ENCODE measurements at places on chromosomes 3 and 15.

- DNase-seq, result no peak
Observed at GRCh38 chr3:124092811-124093210, 100.9 kb upstream of the ROPN1 start.

- DNase-seq, result no peak
Observed at GRCh38 chr15:36671017-36671416, 91.6 kb downstream of the CDIN1 start.

DNA sequence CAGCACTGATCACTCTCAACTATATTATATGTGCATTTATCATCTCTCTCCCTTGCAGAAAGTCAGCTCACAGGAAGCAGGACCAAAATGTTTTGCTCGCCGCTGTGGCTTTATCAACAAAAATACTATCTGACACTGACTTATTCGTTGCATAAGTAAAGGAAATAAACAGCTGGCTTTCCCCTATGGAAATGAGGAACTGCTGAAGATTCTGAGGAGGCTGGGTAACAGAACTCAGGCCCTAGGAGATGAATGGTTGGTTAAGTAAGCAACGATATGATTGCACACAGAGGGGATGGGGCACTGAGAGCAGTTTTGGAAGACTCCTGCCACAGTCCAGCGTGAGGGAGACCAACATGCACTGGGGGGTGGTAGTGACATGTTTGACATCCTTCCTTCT, 181.1 kb downstream of the STT3B start:
- DNase-seq, result no peak

DNA sequence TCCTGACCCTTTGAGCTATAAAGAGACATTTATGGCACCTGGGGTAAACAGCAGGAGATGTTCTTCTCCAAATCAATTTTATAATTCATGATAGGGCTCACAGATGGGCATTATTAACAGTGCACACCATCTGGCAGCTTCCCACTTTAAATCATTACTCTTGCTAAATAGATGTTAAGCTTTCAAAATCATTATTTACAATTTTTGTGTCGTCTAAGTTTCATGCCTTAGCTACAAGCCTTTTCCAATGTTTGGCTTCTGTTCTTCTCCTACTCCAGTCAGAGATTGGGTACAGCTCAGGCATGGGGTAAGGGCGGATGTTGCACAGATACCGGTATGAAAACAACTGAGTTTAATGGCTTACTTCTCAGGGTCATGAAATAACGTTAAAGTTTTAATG, 120.9 kb upstream of the PFN2 start:
- DNase-seq, result no peak

- no peak for DNase-seq
Observed at GRCh38 chr3:162718697-162719096, 1222.1 kb downstream of the OTOL1 start.

DNA sequence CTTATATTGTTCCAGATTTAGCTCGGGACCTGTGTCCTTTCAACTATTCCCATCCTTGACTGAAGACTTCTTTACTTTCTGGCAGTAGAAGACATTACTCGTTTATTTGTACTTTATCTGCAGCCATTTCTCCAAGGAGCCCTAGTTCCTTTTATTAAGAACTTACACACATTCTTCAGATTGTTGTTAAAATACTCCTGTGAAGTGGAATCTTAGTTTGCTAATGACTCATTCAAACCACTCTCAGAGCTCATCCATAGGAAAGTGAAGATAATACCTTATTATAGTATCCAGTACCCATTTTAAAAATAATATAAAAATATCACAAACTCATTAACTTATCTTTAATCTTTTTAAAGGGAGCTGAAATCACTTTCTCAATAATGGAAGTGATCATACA, 63.5 kb downstream of the C3orf70 start:
- no peak for DNase-seq

DNA sequence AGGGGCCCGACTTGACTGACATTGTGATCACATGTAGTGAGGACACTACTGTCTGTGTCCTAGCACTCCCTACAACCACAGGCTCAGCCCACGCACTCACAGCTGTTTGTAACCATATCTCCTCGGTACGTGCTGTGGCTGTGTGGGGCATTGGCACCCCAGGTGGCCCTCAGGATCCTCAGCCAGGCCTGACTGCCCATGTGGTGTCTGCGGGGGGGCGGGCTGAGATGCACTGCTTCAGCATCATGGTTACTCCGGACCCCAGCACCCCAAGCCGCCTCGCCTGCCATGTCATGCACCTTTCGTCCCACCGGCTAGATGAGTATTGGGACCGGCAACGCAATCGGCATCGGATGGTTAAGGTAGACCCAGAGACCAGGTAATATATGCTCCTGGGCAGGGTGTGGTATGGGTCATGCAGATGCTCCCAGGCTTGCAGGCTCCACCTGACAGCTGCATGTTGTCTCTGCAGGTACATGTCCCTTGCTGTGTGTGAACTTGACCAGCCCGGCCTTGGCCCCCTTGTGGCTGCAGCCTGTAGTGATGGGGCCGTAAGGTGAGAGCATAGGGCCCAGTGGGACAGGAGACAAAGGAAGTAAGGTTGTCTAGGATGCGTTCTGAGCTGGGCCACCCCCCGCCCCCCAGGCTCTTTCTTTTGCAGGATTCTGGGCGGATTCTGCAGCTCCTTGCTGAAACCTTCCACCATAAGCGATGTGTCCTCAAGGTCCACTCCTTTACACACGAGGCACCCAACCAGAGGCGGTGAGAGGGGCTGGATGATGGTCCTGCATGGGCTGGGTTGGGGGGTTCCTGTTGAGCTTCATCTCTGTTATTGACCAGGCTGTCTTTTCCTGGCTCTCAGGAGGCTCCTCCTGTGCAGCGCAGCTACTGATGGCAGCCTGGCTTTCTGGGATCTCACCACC, 4.4 kb downstream of the DALRD3 start:
- no peak for DNase-seq

- no peak for DNase-seq
Observed at GRCh38 chr3:191301017-191301416, 28.2 kb upstream of the CCDC50 start.

- DNase-seq, result no peak
Observed at GRCh38 chr3:194536871-194537637, 50.3 kb upstream of the ATP13A3 start.

DNA sequence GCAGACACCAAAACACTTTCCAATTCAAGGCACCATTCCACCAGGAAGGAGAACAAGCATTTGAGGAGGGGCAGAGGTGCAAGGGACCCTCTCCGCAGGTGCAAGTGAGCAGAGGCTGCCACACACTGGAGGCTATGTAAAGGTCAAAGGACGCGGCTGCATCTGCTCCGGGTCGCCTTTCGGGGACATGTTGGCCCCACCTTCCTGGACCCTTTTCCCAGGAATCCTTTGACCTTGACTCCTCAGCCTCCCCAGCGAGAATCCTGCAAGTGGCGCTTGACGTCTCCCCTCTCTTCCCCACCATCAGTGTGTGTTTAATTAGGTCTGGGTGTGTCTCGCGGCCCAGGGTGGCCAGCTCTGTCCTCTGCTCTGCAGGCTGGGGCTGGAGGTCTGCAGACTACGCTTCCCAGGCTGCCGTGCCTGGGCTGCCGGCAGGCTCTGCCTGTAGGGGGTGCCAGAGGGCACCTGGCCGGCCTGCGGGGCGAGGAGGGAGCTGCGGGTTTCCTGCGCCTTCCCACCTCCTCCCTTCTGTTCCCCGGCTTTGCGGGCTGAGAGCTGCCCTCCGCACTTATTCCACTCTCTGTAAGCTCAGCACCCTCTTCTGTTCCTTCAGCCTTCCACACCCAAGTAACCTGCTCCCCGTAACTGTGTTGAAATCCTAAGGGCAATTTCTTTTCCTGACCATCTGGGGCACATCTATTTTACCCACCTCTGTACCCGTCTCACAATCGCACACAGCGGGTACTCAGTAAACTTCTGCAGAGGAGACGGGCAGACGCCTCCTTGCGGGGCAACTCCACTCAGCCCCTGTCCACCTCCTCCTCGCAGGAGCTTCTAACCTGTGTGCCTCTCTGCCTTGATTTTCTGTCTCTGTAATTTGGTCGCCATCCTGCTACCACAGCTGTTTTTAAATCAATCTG, 129.8 kb downstream of the NSMCE3 start:
- peak; percentile 9 for DNase-seq

DNA sequence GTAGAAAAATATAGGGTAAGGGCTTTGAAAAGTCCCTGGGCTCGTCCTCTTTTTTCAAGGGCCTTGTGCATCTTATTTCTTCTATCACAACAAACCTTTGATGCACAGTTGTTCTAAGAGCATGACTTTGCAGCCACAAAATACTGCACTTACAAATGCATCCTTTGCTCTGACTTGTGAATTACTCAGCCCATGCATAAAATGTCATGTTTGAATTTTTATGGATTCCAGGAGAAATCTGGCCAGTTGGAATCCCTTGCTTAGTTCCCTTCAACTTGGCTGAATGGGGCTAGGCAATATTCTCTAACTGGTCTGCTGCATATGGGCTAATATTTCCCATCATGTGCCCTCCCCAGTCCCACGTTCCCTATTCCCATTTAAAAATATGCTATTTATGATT, 523.9 kb upstream of the RGMA start:
- no peak for DNase-seq

DNA sequence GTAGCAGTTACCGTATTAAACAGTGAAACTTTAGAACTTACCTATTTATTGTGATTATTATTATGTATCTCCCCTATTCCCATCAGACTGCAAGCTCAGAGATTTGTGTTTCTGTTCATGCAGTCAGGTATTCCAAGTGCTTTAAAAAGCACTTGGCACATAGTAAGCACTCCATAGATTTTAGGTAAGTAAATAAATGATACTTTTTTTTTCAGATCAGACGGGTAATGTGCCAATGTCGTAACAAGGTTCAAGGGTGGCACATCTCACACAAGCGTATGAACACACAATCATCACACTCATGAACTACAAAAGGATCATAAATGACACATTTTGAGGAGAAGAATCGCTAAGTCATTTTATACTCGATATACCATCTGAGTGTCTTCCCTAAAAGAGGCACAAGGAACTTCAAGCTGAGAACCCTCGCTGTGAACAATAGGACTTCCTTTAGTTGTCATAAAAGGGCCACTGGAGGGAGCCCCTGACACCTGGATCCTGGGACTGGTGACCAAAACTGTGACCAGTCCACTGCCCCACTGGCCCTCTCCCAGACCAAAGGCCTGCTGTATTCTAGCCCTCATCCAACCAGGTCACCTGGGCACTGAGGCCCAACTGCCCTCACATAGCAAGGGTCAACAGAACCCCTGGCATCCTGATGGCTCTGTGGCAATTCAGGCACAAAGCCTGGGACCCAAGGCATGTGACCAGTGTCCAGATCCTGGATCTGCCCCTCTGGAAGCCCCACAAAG, 32.1 kb downstream of the KIF9 start:
- DNase-seq, result peak; percentile 24
